Activated effector memory CD4-positive, alpha-beta T cell treated with anti-CD3 and anti-CD28 coated beads, Interleukin-2, amount 50 U/mL, for 16 hours (primary cell): ENCODE measurements at places on chromosomes 12 and 14.

DNA sequence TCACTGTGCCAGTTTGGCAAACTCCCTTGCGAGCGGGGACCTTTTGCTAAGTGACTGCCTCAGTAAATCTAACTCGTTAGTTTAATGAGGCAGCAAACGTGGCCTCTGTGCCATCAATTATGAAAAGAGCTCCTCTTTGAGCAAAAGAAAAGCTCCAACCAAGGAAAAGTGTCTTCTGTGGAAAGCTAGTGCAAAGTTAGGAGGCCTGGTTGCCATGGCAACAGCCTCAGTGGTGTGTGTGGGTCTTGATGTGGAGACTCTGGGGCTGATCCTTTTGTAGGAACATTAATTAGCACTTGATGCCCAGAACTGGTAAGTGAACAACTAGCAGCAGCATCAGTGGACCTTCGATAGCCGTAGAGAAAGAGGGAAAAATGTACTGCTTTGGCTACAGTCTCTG lies 145.7 kb downstream of the CHST11 start:
- DNase-seq: no peak

DNA sequence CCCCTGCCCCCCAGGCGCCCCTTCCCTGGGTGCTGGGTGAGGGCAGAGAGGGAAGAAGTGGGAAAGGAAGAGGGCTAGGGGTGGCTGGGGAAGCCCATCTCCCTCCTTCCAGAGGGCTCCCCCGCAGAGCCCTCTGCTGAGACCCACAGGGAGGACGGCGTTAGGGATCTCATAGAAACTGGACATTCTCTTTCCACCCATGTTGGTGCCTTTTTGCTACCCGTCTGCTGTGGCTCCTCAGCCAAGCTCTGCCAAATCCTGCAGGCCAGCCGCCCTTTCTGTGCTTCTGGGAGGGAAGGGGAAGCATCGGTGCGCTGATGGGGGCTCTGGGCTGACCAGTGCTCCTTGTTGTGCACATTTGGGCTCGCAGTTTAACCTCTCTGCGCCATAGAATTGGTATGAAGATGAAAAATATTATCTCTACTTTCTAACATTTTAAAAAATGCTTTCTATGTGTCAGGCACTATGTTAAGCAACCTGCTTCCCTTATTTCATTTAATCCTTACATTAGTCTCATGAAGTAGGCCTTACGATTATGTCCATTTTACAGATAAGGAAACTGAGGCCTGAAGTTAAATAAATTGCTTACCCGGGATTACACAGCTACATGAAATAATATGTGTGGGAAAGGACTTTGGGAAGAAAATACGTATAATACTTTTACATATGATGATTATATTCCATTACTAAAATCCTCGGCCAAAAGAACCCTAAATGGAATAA lies 981 bp downstream of the SLC48A1 start:
- DNase-seq: no peak

DNA sequence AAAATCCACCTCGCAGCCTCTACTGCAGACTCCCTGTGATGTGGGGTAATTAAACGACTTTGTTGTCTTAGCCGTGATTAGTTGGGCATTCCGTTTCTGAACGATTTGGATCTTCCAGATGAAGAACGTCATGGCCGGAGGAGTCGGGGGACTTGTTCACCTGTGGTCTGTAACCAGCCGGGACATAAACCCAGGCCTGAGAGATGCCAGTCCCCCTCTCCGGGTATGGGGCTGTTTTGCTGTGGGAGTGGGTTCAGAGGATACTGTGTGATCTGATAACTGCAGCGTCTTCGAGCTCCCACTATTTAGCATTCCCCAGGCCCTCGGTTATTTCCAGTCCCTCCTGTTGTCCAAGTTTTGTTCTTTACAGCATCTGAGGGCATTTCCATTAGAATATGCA lies 96.1 kb downstream of the PIWIL1 start:
- DNase-seq: no peak

DNA sequence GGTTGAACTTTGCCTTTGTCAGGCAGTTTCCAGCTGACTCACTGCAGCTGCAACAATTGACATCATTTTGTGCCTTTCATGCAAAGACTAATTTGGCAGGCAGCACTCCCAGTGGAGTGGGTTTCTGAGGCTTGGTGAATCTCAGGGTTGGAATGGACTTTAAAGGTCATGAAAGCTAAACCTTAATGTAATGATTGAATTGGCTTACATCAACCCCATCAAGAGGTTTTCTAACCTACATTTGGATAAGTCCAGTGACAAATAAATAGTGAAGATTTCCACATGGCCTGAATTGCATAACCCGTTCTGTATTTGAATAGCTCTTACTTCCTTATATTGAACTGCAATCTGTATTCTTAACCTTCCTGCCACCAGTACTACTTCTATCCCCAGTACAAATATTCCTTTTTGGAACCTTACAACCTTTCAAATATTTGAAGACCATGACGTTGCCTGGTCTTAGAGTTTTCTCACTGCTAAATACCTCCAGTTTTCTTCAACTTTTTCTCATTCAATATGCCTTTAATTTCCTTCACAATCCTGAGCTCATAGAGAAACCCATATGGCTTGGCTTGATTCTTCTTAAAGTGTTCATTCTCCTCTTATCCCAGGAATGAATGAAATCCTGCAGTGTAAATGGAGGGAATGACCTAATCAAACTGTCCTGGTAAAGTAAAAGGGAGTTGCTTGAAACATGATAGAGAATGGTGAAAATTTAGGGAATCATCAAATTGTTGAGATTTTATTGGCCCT lies 168.1 kb upstream of the NOVA1 start:
- DNase-seq: no peak

DNA sequence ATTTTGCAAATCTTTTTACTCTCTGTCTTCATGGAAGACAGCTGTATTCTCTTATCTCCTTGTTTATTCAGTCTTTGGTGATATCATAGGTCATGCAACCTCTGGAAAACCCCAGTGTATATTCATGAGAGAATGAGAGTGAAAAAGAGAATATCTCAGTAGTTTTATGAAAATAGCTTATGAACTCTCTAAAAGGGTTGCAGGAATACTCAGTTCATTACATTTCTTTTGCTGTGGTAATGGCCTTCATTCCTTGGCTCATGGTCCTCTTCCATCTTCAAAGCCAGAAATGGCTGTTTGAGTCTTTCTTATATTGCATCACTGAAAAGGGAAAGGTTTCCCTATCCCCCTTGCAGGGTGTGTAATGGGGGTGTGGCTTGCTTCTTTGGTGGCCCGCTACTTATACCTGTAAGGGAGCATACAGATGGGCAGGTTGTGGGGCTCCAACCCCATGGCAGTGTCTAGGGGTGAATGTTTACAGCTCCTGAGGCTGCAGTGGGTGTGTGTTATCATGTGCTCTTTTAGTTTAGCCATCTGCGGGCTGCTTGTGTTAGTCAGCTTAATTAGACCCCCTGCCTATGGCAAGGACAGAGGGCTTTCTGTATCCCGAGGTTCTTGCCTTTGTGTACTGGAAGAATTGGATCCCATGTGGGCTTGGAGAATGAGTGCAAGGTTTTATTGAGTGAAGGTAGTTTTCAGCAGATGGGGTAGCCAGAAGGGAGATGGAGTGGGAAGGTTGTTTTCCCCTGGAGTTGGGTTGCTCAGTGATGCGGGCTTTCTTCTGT lies 150.2 kb downstream of the CCDC91 start:
- DNase-seq: no peak

DNA sequence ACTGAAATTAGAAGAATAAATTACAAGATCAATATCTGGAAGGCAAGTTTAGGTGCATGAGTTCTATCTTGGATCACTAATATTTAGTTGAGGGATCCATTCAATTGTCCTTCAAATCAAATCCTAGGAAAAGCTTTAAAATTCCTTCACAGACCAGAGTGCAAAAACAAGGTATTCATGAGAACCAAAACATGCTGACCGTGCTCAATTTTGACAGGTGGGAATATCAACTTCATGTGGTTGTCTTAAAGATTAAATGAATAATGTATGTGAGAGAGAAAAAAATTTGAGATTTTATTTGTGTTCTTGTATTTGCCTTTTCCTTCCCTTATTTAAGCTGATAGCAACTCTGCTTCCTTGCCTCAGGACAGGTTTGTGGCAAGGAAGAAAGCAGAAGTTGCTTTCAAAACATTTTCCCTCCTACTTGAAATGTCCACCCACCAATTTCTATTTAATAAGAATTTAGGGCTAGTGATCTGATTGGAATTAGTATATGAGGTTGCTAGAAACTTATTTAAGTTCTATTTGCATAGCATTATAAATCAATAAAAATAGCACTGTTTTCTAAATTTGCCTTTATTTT lies 4.9 kb upstream of the PPP1R12A start:
- no peak for DNase-seq

- peak; percentile 71 for DNase-seq
These were observed 1.2 kb downstream of the PPP1CC start for GRCh38 chr12:110741341-110742095.

DNA sequence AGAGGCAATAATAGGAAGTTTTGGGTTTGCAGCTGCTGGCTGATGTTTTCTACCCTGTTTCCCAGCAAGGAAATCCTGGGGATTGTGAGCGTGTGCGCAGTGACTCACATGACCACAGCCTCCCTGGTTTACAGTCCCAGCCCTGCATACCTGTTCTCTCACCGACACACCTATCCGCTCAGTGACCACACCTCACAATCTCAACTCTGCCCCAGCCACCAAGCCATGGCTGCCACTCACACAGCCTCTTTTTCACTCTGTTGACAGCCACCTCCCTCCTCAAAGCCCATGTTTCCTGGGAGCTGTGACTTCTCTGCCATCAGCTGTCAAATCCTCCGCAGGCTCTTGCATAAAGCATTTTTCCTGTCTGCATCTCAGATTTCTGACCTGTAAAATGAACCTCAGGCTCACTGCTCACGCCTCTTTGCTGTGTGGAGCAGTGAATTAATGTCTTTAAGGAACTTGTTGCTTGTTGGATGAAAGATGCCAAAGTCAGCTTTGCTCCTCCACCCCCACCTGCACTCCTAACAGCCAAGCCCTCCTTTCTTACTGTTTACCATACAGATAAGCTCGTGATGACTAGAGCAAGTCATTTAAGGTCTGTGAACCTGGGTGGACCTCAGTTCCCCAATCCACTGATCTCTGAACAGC lies 43.5 kb downstream of the B4GALNT3 start:
- DNase-seq: no peak

GRCh38 chr12:105220929-105221290 lies 15.1 kb downstream of the APPL2 start:
- DNase-seq: no peak

DNA sequence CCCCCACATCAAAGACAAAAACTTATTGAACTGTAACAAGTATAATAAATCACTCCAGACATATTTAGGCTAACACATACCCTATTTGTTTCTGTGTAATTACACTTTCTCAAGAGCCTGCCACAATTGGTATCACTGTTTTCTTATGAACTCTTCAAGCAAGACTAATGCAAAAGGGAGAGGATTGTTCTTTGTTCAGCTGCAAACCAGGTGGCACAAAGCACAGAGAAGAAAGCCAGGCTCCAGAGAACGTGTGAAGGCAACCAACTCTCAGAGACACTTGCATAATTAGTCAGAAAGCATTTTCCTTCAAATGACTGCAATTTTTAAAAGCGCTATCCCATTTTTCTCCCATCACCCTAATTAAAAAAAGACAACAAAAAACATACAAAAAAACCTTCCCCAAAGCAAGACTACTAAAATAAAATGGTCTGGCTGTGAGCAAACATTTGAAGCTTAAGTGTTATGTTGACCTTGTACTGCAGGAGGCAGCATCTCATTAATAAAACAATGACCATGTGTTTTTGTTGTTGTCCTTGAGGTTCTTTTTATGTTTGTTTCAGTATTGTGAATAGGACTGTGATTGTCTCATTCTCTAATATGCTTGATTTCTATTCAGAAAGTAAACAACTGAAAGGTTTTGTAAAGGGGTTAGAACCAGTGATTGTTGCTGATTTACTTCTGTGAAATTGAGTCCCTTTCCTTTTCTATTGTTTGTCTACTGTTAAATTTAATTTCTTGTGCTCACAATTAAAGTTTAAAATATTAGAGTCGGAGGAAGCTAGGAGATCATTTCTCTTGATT lies 452.7 kb upstream of the PDE3A start:
- no peak for DNase-seq

DNA sequence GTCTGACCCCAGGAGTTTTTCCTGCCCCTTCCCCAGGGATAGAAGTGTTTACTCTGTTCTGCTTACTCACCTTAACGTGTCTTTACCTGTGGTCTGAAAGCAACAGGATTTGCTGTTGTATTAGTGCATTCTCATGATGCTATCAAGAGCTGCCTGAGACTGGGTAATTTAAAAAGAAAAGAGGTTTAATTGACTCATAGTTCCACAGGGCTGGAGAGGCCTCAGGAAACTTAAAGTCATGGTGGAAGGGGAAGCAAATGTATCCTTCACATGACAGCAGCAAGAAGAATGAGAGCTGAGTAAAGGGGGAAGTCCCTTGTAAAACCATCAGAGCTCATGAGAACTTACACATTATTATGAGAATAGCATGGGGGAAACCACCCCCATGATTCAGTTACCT lies 240.4 kb downstream of the SNAPC1 start:
- DNase-seq: no peak

- DNase-seq: no peak
These were observed 66.6 kb upstream of the KCNA5 start for GRCh38 chr12:4977102-4977501.

- no peak for DNase-seq
These were observed 1.6 kb downstream of the MSI1 start for GRCh38 chr12:120367233-120367923.

- DNase-seq: no peak
These were observed 463.6 kb downstream of the TMEM117 start for GRCh38 chr12:44299524-44299923.

GRCh38 chr14:51283402-51284085 lies 43.5 kb downstream of the TMX1 start:
- DNase-seq: no peak

DNA sequence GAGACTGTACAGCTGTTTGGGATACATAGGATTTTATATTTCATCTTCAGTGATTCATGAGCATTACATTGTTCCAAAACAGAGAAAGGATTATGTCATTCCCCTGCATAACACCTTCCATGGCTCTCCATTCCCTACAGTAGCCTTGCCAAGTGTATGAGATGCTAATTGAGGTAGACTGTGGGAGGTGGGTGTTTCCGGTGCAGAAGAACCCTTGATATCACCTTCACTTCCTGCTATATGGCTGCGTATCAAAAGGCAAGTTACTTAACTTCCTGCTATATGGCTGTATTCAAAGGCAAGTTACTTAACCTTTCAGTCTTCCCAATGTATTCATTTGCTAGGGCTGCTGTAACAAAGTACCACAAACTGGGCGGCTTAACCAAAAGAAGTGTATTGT lies 11.2 kb downstream of the FAR2 start:
- DNase-seq: no peak

GRCh38 chr12:114480337-114481199 lies 74.6 kb upstream of the TBX5 start:
- DNase-seq: no peak

GRCh38 chr12:96578526-96579125 lies 89.2 kb downstream of the CFAP54 start:
- DNase-seq: no peak

- peak; percentile 77 for DNase-seq
These were observed 714 bp upstream of the PSMC6 start for GRCh38 chr14:52706286-52706685.
